ENCODE measurements at places on chromosomes 16 and 17.

DNA sequence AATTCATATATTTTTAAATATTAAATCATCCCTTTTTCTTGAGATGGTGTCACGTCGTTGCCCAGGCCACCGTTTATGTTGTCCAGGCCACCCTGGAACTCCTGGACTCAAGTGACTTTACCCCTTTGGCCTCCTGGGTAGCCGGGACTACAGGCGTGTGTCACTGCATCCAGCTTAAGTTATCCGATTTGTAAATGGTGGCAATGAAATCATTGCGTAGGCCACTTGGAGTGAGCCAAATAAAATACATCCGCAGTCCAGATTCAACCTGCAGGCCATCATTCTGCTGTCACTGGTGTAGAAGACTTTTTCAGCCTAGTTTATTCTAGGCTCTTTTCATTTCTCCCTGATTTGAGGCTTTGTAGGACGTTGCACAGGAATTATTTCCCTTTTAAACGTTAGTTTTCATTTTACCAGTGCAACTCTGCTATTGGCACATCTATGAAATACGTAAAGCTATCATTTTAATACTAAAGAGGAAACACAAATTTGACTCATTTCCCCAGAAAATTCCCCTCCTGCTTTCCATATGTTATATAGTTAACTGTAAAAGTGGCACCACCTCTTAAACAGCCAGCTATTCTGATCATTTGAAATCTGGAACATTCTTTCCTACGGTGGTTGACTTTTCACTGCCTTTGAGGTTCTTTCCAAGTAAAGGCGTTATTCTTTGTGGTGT, 449.8 kb downstream of the MAF start:
- H3K4me3 ChIP-seq, result no peak overlapping the region
- peaks cover 6% of the 10 kb centered on the region for H3K4me1 ChIP-seq
- no peak for DNase-seq
- H3K27ac ChIP-seq, result peak overlapping the region; percentile 82
- no peaks in the 10 kb centered on the region for H3K27me3 ChIP-seq

DNA sequence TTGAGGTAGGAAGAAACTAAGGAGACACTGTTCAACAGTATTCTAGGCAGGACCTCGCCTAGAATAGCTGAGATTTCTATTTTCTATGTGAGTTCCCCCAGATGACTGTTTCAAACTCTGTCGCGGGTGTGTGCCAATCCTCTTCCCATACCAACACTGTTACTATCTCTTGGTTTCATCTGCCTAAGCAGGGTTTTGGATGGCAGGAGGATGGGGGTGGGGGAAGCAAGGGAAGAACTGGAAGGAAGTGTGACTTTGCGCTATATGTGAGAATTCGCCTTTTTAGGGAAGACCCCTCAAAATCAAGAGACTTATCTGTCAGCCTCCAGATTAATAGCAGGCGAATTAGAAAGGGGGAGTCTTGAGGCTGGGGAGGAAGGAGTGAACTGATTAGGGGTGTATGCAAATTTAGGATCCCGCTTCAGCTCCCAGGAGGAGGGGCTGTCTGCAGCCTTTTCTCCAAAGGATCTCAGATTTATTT, 521 bp upstream of the G6PC3 start:
- peaks cover 30% of the 10 kb centered on the region for H3K4me1 ChIP-seq

GRCh38 chr17:32769846-32770245, 107.1 kb downstream of the MYO1D start:
- H3K4me3 ChIP-seq, result no peak overlapping the region
- DNase-seq, result no peak
- H3K27ac ChIP-seq, result no peak overlapping the region
- no peaks in the 10 kb centered on the region for H3K36me3 ChIP-seq

DNA sequence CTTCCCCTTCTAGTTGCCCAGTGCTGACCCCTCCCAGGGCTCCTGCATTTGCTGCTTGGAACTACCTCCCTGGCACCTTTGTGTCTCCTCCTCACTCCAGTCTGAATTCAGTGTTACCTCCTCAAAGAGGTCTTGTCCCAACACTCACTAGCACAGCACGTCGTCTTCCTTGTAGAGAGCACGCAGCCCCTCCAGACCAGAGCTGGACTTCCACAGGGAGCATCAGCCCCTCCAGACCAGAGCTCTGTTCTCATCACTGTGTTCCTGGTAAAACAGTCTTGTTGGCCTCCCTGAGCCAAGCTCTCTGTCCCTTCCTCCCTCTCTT, 27.8 kb upstream of the MGAT5B start:
- H3K27ac ChIP-seq, result no peak overlapping the region
- no peaks in the 10 kb centered on the region for H3K4me1 ChIP-seq
- peaks cover 30% of the 10 kb centered on the region for H3K27me3 ChIP-seq
- H3K4me3 ChIP-seq, result no peak overlapping the region

DNA sequence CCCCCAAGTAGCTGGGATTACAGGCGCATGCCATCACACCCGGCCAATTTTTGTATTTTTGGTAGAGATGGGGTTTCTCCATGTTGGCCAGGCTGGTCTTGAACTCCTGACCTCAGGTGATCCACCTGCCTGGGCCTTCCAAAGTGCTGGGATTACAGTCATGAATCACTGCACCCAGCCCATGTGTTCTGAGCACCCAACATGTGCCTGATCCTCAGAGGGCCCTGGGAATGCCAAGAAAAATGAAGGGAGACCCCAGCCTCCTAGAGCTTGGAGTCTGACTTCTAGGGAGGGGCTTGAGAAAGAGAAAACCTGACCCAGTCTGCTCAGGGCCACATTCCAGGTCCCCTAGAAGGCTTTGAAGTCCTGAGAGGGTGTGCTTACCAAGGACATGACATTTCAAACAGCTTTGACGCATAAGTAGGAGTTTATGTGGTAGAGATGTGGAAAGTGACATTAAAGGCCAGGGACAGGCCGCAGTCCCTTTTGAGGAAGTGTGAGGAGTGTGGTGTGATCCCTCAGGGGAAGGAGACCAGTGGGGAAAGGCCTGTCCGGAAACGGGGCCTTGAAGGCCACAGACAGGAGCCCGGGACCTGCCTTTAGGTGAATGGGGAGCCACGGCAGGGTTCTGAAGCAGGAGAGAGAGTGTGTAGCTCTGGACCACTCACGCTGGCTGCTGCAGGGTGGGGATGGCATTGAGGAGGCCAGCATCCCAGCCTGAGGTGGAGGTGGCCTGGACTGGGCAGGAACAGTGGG, 1.1 kb upstream of the CCL22 start:
- H3K27ac ChIP-seq, result no peak overlapping the region
- no peak overlapping the region for H3K4me3 ChIP-seq
- H3K36me3 ChIP-seq, result no peaks in the 10 kb centered on the region
- no peak for DNase-seq

DNA sequence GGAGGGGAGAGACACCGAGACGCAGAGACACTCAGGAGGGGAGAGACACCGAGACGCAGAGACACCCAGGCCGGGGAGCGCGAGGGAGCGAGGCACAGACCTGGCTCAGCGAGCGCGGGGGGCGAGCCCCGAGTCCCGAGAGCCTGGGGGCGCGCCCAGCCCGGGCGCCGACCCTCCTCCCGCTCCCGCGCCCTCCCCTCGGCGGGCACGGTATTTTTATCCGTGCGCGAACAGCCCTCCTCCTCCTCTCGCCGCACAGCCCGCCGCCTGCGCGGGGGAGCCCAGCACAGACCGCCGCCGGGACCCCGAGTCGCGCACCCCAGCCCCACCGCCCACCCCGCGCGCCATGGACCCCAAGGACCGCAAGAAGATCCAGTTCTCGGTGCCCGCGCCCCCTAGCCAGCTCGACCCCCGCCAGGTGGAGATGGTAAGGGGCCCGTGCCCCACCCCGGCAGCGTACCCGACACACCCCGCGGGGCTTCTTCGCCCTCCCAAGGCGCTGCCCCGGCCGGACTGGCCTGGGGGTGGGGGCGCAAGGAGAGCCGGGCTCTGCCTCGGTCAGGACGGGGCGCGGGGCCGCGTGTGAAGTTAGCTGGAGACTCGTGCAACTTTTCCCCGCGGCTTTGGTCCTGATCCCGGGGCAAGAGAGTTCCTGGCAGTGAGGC, 427 bp downstream of the PPP1R1B start:
- H3K4me3 ChIP-seq, result peak overlapping the region; percentile 55
- H3K36me3 ChIP-seq, result no peaks in the 10 kb centered on the region
- DNase-seq, result no peak
- H3K27ac ChIP-seq, result no peak overlapping the region
- peaks cover 29% of the 10 kb centered on the region for H3K4me1 ChIP-seq

GRCh38 chr16:73231379-73231778, 183.5 kb upstream of the ZFHX3 start:
- H3K27me3 ChIP-seq, result no peaks in the 10 kb centered on the region
- no peak overlapping the region for H3K27ac ChIP-seq
- DNase-seq, result no peak
- no peak overlapping the region for H3K4me3 ChIP-seq
- no peaks in the 10 kb centered on the region for H3K36me3 ChIP-seq

DNA sequence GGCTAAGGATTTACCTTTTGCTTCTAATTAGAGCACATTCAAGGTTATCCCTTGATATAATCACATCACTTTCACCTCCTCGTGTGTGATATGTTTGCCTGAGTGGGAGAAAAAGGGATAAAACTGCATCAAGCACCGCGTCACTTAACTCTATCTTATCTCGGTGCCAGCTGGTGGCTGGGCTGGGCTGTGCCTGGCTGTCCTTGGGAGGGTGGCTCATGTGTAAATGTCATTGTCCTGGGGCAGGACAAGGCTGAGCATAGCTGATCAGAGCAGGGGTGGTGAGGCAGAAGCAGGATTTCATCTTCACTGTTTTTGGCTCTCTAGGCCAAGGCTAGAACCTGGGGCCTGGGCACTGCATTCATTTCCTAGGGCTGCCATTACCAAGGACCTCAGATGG, 105.3 kb downstream of the RAP1GAP2 start:
- no peak overlapping the region for H3K27ac ChIP-seq
- H3K36me3 ChIP-seq, result no peaks in the 10 kb centered on the region
- DNase-seq, result no peak
- no peak overlapping the region for H3K4me3 ChIP-seq
- peaks cover 4% of the 10 kb centered on the region for H3K4me1 ChIP-seq

- DNase-seq, result peak; percentile 63
- no peaks in the 10 kb centered on the region for H3K27me3 ChIP-seq
- H3K4me1 ChIP-seq, result no peaks in the 10 kb centered on the region
- H3K36me3 ChIP-seq, result no peaks in the 10 kb centered on the region
- no peak overlapping the region for H3K4me3 ChIP-seq
- H3K27ac ChIP-seq, result no peak overlapping the region
Observed at GRCh38 chr17:61002316-61002736, 324.7 kb downstream of the BCAS3 start.

- H3K4me1 ChIP-seq, result no peaks in the 10 kb centered on the region
- H3K36me3 ChIP-seq, result no peaks in the 10 kb centered on the region
Observed at GRCh38 chr16:88442383-88442726, 10.7 kb upstream of the ZFPM1 start.

- peak; percentile 82 for DNase-seq
- H3K4me1 ChIP-seq, result peaks cover 27% of the 10 kb centered on the region
- no peaks in the 10 kb centered on the region for H3K27me3 ChIP-seq
Observed at GRCh38 chr17:76523084-76524037, 14.1 kb downstream of the CYGB start.

DNA sequence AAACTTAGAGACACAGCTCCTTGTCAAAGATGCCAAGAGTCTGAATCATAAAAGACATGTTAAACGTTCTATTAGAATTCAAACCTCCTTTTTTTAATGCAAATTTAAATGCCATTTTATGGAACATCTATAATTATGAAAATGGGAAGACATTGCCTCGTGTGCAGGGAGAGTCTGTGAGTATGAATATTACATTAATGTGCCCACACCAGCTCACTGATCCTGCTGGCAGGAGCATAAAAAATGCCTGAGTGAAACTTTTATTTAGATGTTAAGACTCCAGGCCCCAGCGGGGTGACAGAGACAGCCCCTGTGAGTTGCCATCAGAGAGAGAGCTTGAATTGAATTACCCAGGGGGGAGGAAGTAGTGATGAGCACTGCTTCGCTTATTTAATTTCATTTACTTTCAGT, 84.8 kb downstream of the SNX11 start:
- no peak for DNase-seq
- no peak overlapping the region for H3K27ac ChIP-seq
- H3K4me1 ChIP-seq, result no peaks in the 10 kb centered on the region
- H3K36me3 ChIP-seq, result no peaks in the 10 kb centered on the region

DNA sequence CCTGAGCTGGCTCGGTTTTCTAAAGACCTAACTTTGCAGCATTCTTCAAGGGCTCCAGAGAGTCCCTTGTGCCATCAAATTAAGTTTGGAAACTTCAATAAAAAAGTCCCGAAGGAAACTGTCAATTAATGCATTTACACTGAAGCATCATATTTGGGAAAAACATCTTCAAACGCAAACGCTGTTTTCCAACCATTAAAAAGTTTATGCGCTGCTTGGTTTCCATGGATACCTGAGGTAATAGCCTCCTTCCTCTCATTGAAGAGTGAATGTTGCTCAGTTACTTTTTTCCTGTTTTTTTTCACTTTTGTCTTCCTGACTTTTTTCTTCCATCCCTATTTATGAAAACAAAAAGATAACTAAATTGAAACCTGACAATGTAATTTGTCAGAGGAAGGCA, 399.1 kb downstream of the MAF start:
- no peak overlapping the region for H3K4me3 ChIP-seq
- no peak for DNase-seq
- H3K27me3 ChIP-seq, result no peaks in the 10 kb centered on the region
- H3K4me1 ChIP-seq, result no peaks in the 10 kb centered on the region
- H3K27ac ChIP-seq, result no peak overlapping the region

GRCh38 chr17:70995997-70996396, 826.7 kb downstream of the KCNJ2 start:
- no peaks in the 10 kb centered on the region for H3K27me3 ChIP-seq
- H3K4me3 ChIP-seq, result no peak overlapping the region
- no peak for DNase-seq
- H3K4me1 ChIP-seq, result no peaks in the 10 kb centered on the region

GRCh38 chr17:48579471-48579759, 1.3 kb upstream of the HOXB4 start:
- H3K4me3 ChIP-seq, result no peak overlapping the region
- H3K27me3 ChIP-seq, result peaks cover 92% of the 10 kb centered on the region
- DNase-seq, result no peak
- peaks cover 18% of the 10 kb centered on the region for H3K4me1 ChIP-seq
- H3K36me3 ChIP-seq, result no peaks in the 10 kb centered on the region

GRCh38 chr17:64218066-64218465, 45.0 kb downstream of the TEX2 start:
- no peaks in the 10 kb centered on the region for H3K27me3 ChIP-seq
- H3K4me1 ChIP-seq, result peaks cover 29% of the 10 kb centered on the region
- no peak overlapping the region for H3K4me3 ChIP-seq
- no peaks in the 10 kb centered on the region for H3K36me3 ChIP-seq
- peak overlapping the region; percentile 82 for H3K27ac ChIP-seq
- DNase-seq, result no peak

DNA sequence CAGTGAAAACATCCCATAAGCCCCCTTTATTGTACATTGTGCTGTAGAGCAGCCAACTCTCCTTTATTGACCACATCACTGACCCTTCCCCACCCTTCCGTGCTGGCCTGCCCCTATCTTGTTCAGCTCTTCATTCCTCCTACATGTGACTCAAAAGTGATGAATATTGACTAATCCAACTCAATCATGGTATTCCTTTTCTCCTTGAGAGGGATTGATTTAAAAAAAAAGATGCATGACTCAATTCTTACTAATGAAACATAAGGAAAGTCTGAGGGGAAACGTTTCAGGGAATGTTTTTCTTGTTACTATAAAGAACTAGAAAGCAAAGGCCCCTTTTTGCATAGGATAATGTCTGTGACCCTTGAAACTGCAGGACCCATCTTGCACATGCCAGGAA, 125.2 kb upstream of the SOX9 start:
- no peak overlapping the region for H3K4me3 ChIP-seq
- H3K4me1 ChIP-seq, result no peaks in the 10 kb centered on the region
- no peaks in the 10 kb centered on the region for H3K36me3 ChIP-seq

GRCh38 chr16:79077346-79077745, 523.2 kb downstream of the MAF start:
- no peak overlapping the region for H3K4me3 ChIP-seq
- peaks cover 20% of the 10 kb centered on the region for H3K4me1 ChIP-seq
- no peaks in the 10 kb centered on the region for H3K36me3 ChIP-seq
- DNase-seq, result no peak
- no peaks in the 10 kb centered on the region for H3K27me3 ChIP-seq

Measured in hepatocyte (in vitro differentiated cells).